Panc1 (cell line): ENCODE measurements at places on chromosomes 16 and 17. TPM values are rescaled to one million over a fixed set of nuclear protein-coding genes. Genes with fewer than 3 reads are reported as not detected.

- H3K27me3 ChIP-seq = no peaks in the 10 kb centered on the region
- no peaks in the 10 kb centered on the region for H3K36me3 ChIP-seq
- H3K4me1 ChIP-seq = no peaks in the 10 kb centered on the region
Measured at GRCh38 chr16:66084306-66084705, 282.2 kb upstream of the CDH5 start.

GRCh38 chr17:77254951-77255825, 114.4 kb downstream of the SEC14L1 start:
- peak; percentile 75 for DNase-seq
- H3K27me3 ChIP-seq = no peaks in the 10 kb centered on the region
- H3K27ac ChIP-seq = peak overlapping the region; percentile 97
- H3K36me3 ChIP-seq = no peaks in the 10 kb centered on the region

DNA sequence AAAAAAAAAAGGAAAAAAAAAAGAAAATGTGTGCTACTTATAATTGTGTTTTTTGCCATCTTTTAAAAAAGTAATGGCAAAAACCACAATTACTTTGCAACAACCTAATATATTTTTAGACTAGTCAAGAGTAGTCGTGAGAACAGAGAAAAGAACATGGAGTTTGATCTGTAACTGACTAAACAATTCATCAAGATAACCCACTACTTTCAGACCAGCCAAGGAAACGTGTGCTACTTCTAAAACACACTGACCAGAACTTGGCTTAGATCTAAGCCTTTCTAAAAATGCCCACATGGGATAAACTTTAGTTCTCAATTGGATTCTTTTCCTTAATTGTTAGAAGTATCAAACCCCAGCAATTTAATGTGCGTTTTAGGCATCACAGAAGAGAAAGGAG, 616 bp downstream of the PECAM1 start:
- no peaks in the 10 kb centered on the region for H3K27me3 ChIP-seq
- no peaks in the 10 kb centered on the region for H3K36me3 ChIP-seq
- DNase-seq = no peak
- no peaks in the 10 kb centered on the region for H3K4me1 ChIP-seq
- H3K4me3 ChIP-seq = no peak overlapping the region

- H3K4me3 ChIP-seq = no peak overlapping the region
- H3K27ac ChIP-seq = no peak overlapping the region
- DNase-seq = peak; percentile 12
- peaks cover 15% of the 10 kb centered on the region for H3K4me1 ChIP-seq
- H3K36me3 ChIP-seq = peaks cover 9% of the 10 kb centered on the region; the same call in 1 of the 2 replicates
- H3K27me3 ChIP-seq = no peaks in the 10 kb centered on the region
Measured at GRCh38 chr16:21950782-21951521, 2.2 kb upstream of the UQCRC2 start.

DNA sequence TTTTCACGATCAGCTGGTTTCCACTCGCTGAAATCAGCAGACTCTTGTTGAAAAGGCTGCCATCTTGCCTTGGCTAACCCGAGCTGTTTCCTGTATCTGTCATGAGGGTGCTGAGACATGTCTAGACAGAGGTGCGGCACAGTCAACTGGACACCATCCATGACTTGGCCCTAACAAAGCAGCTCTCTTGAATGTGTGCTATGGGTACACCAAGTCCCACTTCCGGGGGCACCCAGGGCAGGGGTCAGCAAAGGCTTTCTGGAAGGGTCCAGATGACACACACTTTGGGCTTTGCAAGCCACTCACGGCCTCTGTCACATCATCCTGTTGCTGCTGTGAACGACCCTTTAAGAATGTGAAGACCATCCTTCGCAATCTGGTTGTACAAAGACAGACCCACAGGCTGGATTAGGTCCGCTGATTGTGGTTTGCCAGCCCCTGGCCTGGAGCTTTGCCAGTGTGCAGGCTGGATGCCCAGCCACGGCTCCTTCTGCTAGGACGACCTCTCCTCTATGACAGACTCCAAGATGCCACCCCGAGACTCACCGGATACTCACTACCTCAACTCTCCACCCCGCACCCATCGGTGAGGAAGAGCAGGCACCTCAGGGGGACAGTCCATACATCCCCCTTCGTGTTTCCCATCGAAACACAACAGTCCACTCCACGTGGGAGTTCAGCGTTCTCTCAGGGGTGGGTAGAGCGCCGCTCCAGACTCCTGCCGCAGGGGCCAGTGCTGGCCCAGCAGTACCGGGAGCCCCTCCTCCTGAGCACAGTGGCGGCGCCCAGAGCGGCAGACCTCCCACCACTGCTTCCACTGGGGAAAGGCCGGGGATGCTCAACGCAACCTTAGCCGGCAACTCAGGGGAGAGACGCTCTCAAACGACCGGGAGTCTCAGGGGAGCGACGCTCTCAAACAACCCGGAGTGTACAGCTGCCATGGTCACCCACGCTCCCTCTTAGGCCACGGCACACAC, 123.5 kb downstream of the ANKRD11 start:
- H3K4me1 ChIP-seq = peaks cover 57% of the 10 kb centered on the region
- H3K27me3 ChIP-seq = no peaks in the 10 kb centered on the region
- no peak overlapping the region for H3K4me3 ChIP-seq
- DNase-seq = no peak
- H3K36me3 ChIP-seq = no peaks in the 10 kb centered on the region

- H3K4me1 ChIP-seq = no peaks in the 10 kb centered on the region
- H3K27me3 ChIP-seq = no peaks in the 10 kb centered on the region
- no peak for DNase-seq
- no peak within 1 kb of the TSS for H3K27ac ChIP-seq
- H3K4me3 ChIP-seq = no peak within 1 kb of the TSS
- H3K36me3 ChIP-seq = no peaks in the 10 kb centered on the region
Measured at GRCh38 chr16:29777576-29778350, at the start of gene ZG16. Gene ZG16 (plus strand): TSS chr16:29778256. CDS start chr16:29779267, 1,011 bp downstream.

GRCh38 chr17:48804936-48805411, 12.1 kb downstream of the TTLL6 start:
- no peak for DNase-seq
- H3K4me1 ChIP-seq = peaks cover 3% of the 10 kb centered on the region; the same call in 1 of the 2 replicates
- H3K36me3 ChIP-seq = no peaks in the 10 kb centered on the region
- no peaks in the 10 kb centered on the region; the same call in 1 of the 2 replicates for H3K27me3 ChIP-seq
- no peak overlapping the region for H3K27ac ChIP-seq

- H3K27me3 ChIP-seq = no peaks in the 10 kb centered on the region
- no peak for DNase-seq
- no peak overlapping the region for H3K27ac ChIP-seq
Measured at GRCh38 chr16:10967986-10968385, 23.6 kb downstream of the CLEC16A start.

DNA sequence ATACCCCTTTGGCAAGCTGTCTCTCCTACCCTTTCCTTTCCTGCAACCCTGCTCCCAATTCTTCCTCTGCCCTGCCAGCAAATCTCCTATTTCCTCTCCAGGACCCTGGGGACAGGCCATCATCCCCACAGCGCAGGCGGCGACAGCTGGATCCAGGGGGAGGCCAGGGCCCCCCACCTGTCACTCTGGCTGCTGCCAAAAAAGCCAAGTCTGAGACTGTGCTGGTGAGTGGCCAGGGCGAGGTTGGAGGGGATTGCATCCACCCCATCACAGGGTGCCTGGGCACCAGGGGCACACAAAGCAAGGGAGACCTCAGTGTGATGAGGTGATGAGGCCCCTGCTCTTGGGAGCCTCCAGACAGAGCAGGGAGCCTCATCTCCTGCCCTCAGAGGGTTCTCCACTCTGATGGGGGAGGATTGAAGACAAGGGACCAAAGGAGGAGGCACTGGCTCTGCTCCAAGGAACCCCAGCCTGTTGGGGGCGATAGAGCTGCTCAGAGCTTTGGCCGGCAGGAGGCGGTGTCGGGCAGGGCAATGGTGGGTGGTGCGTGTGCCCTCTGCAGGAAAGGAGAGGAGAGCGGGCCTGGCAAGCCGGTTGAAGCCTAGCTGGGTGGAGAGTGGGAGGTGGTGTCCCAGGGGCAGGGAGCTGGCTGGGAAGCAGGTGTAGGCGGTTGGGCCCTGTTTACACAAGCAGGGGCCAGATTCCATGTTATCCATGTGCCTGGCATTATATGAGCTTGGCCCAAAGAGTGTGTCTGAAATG, 15.6 kb upstream of the PDK2 start:
- no peak for DNase-seq
- H3K4me1 ChIP-seq = no peaks in the 10 kb centered on the region
- peaks cover 15% of the 10 kb centered on the region for H3K36me3 ChIP-seq
- no peak overlapping the region for H3K27ac ChIP-seq
- no peak overlapping the region for H3K4me3 ChIP-seq

DNA sequence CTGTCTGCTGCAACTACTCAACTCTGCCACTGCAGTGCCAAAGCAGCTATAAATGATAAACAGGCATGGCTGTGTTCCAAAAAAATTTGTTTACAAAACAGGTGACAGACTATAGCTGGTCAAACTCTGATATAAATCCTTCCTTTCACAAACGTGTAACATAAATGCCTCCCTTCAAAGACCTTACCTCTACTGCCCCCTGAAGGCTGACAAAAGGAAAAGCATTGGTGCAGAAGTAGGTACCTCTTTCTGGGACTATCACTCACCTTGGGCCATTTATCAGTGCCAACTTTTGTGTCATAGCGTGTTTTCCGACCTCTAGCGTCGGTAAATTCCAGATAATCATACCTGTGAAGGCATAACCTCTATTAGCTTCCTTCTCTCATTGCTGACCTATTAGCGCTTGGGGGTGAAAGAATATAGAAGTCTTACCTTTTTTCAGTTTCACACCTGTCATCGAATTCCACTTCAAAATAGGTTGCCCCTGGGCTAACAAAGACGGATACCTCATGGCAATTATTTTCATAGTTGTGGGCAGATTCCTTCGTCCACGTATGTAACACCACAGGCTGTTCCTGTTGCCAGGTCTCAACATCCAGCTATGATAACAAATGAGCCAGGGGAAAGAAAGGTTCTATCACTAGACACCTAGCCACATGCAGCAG, 67.9 kb downstream of the ZZEF1 start:
- no peak overlapping the region for H3K4me3 ChIP-seq

GRCh38 chr17:26731005-26731921, 562.7 kb upstream of the WSB1 start:
- H3K36me3 ChIP-seq = no peaks in the 10 kb centered on the region
- H3K27me3 ChIP-seq = no peaks in the 10 kb centered on the region
- no peak for DNase-seq
- no peak overlapping the region for H3K4me3 ChIP-seq
- H3K4me1 ChIP-seq = no peaks in the 10 kb centered on the region
- H3K27ac ChIP-seq = no peak overlapping the region

DNA sequence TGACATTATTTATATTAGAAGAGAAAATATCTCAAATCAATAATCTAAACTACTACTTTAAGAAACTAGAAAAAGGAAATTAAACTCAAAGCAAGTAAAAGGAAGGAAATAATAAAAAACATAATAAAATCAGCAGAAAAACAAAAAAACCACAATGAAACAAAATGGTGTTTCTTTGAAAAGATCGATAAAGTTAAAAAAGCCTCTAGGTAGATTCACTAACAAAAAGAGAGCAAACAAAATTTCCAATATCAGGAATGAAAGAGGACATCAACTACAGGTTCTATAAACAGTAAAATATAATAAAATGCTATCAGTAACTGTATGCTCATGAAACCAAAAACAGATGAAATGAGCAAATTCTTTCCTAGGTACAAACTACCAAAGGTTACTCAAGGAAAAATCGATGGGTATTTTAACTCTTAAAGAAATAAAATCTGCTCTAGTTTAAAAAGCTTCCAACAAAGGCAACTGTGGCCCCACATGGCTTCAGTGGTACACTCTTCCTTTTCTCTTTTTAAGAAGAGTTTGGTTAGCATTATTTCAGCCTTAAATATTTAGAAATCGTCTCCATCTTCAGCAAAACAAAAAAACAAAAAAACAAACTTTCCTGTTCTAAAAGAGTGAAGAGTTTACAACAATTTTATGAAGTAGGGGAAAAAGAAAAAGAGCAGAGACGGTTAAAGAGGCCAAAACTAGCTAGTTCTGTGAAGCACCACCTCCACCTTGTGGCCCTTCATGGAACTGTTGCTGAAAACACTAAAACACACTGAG, 102.2 kb downstream of the TRIM37 start:
- peaks cover 3% of the 10 kb centered on the region; the same call in 1 of the 2 replicates for H3K36me3 ChIP-seq
- no peaks in the 10 kb centered on the region for H3K4me1 ChIP-seq
- no peak overlapping the region for H3K27ac ChIP-seq
- peak; percentile 50 for DNase-seq
- no peak overlapping the region for H3K4me3 ChIP-seq

DNA sequence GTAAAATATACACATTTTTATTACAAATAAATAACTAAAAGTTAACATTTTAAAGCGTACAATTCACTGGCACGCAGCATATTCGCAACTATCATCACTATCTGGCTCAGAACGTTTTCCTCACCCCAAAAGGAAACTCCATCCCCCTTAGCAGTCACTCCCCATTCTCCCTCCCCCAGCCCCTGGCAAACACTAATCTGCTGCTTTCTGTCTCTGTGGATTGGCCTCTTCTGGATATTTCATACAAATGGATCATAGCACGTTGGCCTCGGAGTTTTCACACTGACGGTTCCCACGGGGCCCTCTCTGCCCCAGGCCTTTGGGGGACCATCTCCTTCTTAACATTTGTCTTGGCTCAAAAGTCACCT, 64.6 kb downstream of the RTN4RL1 start:
- no peaks in the 10 kb centered on the region for H3K4me1 ChIP-seq
- no peak overlapping the region for H3K27ac ChIP-seq
- no peaks in the 10 kb centered on the region for H3K27me3 ChIP-seq
- no peaks in the 10 kb centered on the region for H3K36me3 ChIP-seq
- H3K4me3 ChIP-seq = no peak overlapping the region

DNA sequence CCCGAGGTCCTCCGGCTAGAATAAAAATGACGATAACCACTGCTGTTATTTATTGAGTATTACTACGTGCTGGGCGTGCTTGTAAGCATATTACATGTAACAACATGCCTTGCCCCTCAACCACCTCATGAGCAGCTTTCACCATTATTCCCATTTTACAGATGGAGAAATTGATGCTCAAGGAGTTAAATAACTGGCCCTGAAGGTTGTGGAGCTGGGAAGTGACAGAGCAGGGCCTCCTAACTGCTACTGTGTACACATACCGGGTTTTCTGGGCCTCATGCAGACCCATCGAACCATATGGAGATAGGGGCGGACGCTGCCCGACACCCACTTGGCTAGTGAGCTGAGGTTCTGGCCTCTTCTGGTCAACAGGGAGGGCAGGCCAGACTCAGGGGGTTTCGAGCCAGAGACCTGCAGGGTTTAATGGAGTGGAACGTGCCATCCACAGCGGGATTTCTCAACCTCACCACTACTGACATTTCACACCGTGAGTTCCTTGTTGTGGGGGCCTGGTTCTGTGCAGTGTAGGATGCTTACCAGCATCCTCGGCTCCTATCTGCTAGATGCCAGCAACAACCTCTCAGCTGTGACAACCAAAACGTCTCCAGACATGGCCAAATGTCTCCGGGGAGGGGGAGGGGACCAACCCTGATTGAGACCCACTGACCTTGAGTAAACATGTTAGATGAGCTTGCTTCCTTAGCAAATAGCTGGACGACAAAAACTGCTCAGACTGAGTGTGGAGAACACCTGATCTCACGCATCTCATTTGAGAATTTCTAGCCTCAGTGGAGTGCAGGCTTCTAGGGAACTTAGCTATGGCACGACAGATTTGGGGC, 432.0 kb downstream of the SLC39A11 start:
- DNase-seq = no peak
- peaks cover 36% of the 10 kb centered on the region for H3K4me1 ChIP-seq

The KRT37 gene
- total RNA-seq = not detected

The TBC1D3H gene
- total RNA-seq = not detected

The AOC3 gene
- total RNA-seq = 0.21 TPM

The VPS4A gene
- total RNA-seq = 23.9 TPM

The DNASE1L2 gene
- 4.4 TPM for total RNA-seq

The CLDN6 gene
- total RNA-seq = 1.2 TPM

The NPIPB4 gene
- 87.8 TPM for total RNA-seq

The CACNG5 gene
- total RNA-seq = 0.21 TPM

The ASGR2 gene
- total RNA-seq = 0.21 TPM

The ARMC7 gene
- total RNA-seq = 48.7 TPM

The P2RX1 gene
- not detected for total RNA-seq
